Psoas muscle (tissue), 8 donors: ENCODE measurements at places on chromosomes 2 and 18. TPM values are rescaled to one million over a fixed set of nuclear protein-coding genes. Genes with fewer than 3 reads are reported as not detected.

- DNase-seq, result no peak
- peaks cover 9% of the 10 kb centered on the region for H3K36me3 ChIP-seq
- no peak overlapping the region for H3K4me3 ChIP-seq
- H3K4me1 ChIP-seq, result no peaks in the 10 kb centered on the region
These were observed 27.9 kb downstream of the EPG5 start for GRCh38 chr18:45939236-45939635.

RMDN2 gene
- total RNA-seq, result 3.3 TPM

GRCh38 chr2:181574321-181574720 is 82.6 kb downstream of the CERKL start:
- H3K27me3 ChIP-seq, result no peaks in the 10 kb centered on the region
- no peaks in the 10 kb centered on the region for H3K4me1 ChIP-seq
- no peaks in the 10 kb centered on the region for H3K36me3 ChIP-seq
- DNase-seq, result no peak

DNA sequence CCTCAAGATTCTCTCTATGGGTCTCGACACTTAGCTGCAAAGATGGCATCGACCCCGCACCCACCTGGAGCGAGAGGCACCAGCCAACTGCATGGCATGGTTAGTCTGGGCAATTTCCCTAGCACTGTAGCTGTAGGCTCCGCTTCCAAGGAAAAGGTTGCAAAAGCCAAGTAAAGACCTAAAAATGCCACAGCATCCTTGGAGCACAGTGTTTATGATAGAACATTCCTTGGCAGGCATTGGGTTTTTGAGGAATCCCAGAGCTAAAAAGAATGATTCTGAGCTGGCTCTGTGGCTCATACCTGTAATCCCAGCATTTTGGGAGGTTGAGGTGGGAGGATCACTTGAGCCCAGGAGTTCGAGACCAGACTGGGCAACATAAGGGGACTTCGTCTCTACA is 22.9 kb downstream of the QPCT start:
- no peaks in the 10 kb centered on the region for H3K36me3 ChIP-seq
- no peak for DNase-seq
- H3K4me1 ChIP-seq, result peaks cover 19% of the 10 kb centered on the region
- H3K27me3 ChIP-seq, result no peaks in the 10 kb centered on the region
- no peak overlapping the region for H3K4me3 ChIP-seq

DNA sequence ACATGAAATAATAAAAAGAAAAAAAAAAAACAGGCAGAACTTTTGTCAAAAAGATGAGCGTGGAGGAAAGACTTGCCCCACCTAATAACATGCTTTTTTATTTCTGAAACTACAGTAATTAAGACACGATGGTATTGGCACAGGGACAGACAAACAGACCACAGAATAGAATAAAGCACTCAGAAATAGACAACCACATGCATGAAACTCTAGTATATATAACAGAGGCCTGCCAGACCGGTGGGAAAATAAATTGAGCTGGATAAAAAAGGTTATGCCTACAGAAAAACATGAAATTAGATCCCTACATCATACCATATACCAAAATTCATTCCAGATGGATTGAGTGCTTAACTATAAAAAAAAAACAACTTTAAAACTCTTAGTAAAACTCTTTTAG is 163.1 kb downstream of the NRP2 start:
- H3K4me3 ChIP-seq, result no peak overlapping the region
- no peaks in the 10 kb centered on the region for H3K36me3 ChIP-seq
- DNase-seq, result no peak
- H3K27me3 ChIP-seq, result no peaks in the 10 kb centered on the region
- no peak overlapping the region for H3K27ac ChIP-seq
- H3K4me1 ChIP-seq, result no peaks in the 10 kb centered on the region

ASAP2 gene
- total RNA-seq, result 9.0 TPM

PLGLB2 gene
- not detected for total RNA-seq

FSHR gene
- not detected for total RNA-seq

DNA sequence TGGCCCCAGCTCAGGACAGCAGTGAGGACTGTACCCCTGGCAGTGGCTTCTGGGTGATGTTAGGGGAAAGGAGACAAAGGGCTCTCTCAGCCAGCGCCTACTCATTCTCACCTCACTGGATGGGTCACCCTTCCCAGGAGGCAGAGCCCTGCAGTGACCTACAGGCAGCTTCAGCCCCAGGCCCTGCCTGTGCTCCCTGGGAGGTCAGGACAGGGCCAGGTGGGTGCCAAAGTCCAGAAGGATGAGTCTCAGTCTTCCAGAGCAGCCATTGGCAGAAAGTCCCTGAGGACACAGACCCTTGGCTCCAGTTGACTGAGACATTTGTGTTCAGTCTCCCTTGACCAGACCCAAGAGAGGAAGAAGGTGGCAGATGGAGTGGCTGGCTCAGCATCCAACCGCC is 75.1 kb downstream of the TEX51 start:
- no peak overlapping the region for H3K4me3 ChIP-seq
- no peaks in the 10 kb centered on the region for H3K36me3 ChIP-seq
- no peak for DNase-seq
- no peaks in the 10 kb centered on the region for H3K27me3 ChIP-seq

DNA sequence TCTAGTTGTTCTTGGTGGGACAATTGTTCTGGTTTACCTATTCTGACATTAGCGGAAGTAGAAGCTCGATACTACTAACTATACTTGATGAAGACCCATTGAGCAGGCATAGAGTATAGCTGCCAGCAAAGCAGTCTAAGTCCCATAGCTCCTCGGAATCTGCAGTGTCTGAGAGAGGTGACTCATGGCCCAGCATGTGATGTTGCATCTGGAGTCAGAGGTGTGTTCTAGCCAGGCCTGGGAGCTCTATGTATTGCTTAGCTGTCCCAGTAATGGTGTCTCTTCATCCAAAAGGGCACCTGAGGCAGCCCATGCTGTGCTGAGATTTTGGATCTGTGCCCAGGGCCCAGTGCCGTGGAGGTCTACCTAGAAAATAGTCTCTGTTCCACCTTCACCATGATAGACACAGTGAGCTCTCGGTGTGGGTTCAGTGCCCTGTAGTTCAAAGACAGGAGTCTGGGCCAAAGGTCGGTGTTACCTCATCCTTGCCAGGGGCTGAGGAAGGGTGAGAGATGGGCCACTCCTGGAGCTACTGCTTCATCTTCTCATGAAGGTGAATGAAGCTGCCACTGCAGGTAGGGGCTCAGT is 47.3 kb downstream of the MEX3C start:
- H3K4me1 ChIP-seq, result peaks cover 8% of the 10 kb centered on the region
- H3K36me3 ChIP-seq, result no peaks in the 10 kb centered on the region
- no peak overlapping the region for H3K27ac ChIP-seq
- DNase-seq, result no peak
- no peaks in the 10 kb centered on the region for H3K27me3 ChIP-seq
- no peak overlapping the region for H3K4me3 ChIP-seq

- H3K4me1 ChIP-seq, result no peaks in the 10 kb centered on the region
- no peak overlapping the region for H3K27ac ChIP-seq
- H3K4me3 ChIP-seq, result no peak overlapping the region
- peaks cover 3% of the 10 kb centered on the region for H3K36me3 ChIP-seq
- no peak for DNase-seq
- no peaks in the 10 kb centered on the region for H3K27me3 ChIP-seq
These were observed 53.9 kb downstream of the PRKRA start for GRCh38 chr2:178397002-178397605.

GRCh38 chr2:32783933-32784332 is 156.1 kb downstream of the TTC27 start:
- peak overlapping the region; percentile 1 for H3K4me3 ChIP-seq
- H3K4me1 ChIP-seq, result peaks cover 30% of the 10 kb centered on the region
- H3K36me3 ChIP-seq, result no peaks in the 10 kb centered on the region
- H3K27ac ChIP-seq, result peak overlapping the region; percentile 47
- no peak for DNase-seq

PDK1 gene
- 11.6 TPM for total RNA-seq

DNA sequence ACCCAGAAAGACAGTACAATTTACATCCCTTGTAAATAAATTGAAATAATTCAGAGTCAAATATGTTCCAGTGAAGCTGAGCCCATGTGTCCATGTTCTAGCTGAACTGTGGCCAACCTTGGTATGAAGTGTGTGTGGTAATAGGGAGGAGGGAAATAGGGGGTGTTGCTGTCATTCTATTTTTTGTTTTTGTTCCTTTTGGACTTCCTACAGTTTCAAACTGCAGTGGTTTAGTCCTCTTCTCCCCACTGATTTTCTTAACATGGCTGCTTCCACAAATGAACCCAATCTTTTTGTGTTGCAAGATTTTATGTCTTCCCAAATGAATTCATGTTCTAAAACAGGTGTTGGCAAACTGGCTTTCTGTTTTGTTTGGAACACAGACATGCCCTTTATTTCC is 156.9 kb downstream of the CCBE1 start:
- H3K4me1 ChIP-seq, result no peaks in the 10 kb centered on the region
- H3K4me3 ChIP-seq, result no peak overlapping the region
- DNase-seq, result no peak

DNA sequence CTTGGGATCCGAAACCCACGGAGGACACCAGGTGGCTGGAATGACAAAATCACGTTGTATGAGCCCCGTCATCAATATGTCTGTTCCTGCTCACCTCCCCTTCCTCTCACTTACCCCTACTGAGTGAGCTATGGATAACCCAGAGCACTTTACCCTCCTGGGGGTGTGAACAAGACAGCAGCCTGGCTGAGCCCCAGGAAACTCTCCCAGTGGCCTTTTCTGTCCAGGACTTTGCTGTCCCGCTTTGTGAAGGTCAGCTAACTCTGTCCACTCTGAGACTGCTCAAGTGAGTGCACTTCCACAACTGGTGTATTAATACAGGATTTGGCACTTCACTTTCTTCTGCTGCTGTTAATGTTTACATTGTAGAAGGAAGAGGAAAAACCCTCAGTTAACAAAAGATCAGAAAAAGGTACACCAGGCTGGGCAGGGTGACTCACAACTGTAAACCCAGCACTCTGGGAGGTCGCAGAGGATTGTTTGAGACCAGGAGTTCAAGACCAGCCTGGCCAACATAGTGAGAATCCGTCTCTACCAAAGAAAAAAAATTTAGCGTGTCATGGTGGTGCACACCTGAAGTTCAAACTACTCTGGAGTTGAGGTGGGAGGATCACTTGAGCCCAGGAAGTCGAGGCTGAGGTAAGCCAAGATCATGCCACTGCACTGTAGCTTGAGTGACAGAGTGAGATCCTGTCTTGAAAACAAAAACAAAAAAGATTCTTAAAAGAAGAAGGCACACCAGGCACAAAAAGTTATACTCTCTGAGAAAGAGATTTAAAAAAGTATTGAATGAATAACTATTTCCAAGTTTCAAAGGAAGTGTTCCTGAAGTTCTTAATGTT is 90.3 kb downstream of the CLHC1 start:
- no peak overlapping the region for H3K27ac ChIP-seq
- no peaks in the 10 kb centered on the region for H3K27me3 ChIP-seq
- no peak for DNase-seq
- no peaks in the 10 kb centered on the region for H3K4me1 ChIP-seq
- H3K36me3 ChIP-seq, result no peaks in the 10 kb centered on the region

DNA sequence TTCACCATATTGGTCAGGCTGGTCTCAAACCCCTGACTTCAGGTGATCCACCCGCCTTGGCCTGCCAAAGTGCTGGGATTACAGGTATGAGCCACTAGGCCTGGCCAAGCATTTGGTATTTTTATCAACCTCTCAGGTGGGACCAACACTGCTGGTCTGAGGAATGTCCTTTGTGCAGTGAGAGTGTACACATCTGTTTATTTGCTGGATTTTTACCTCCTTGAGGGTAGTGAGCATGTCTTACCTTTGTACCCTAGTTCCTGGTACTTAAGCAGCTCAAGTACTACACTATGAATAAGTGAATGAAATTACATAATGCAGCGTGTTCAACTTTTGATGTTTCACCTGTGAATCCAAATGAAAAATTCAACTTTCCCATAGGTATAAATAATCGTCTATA is 29.8 kb downstream of the SOS1 start:
- no peaks in the 10 kb centered on the region for H3K27me3 ChIP-seq
- H3K27ac ChIP-seq, result no peak overlapping the region
- H3K4me3 ChIP-seq, result no peak overlapping the region

GRCh38 chr2:36403675-36404230 is 48.2 kb downstream of the CRIM1 start:
- H3K4me1 ChIP-seq, result peaks cover 78% of the 10 kb centered on the region
- no peaks in the 10 kb centered on the region for H3K36me3 ChIP-seq
- H3K27ac ChIP-seq, result peak overlapping the region; percentile 7
- no peak overlapping the region for H3K4me3 ChIP-seq
- no peaks in the 10 kb centered on the region for H3K27me3 ChIP-seq

ZAP70 gene
- total RNA-seq, result 1.2 TPM

DNA sequence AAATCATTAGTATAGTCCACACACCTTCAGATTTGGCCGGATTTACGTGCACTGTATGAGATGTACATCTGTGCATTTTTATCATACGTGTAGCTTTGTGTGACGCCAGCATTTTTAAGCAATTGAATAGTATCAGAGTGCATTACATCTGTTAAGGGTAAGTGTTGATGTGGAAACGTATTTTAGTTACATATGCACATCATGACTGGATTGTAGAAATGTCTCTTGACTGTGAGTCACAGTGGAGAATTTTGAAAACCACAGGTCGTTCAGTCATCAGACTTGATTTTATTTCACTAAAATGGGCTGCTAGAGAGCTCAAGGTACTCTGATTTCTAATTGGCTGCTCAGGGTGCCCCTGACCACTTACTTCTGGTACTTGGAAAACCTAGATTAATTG is 5.4 kb upstream of the GPBAR1 start:
- no peak overlapping the region for H3K4me3 ChIP-seq
- no peak for DNase-seq
- peaks cover 63% of the 10 kb centered on the region for H3K36me3 ChIP-seq
- peak overlapping the region; percentile 30 for H3K27ac ChIP-seq
